ENCODE measurements at places on chromosomes 12 and 14. TPM values are rescaled to one million over a fixed set of nuclear protein-coding genes. Genes with fewer than 3 reads are reported as not detected.
A peak's percentile ranks its signal among the peaks of the same experiment; 100 is the strongest.

GRCh38 chr14:53368066-53368465 lies 214.9 kb upstream of the DDHD1 start:
- no peak for DNase-seq

DNA sequence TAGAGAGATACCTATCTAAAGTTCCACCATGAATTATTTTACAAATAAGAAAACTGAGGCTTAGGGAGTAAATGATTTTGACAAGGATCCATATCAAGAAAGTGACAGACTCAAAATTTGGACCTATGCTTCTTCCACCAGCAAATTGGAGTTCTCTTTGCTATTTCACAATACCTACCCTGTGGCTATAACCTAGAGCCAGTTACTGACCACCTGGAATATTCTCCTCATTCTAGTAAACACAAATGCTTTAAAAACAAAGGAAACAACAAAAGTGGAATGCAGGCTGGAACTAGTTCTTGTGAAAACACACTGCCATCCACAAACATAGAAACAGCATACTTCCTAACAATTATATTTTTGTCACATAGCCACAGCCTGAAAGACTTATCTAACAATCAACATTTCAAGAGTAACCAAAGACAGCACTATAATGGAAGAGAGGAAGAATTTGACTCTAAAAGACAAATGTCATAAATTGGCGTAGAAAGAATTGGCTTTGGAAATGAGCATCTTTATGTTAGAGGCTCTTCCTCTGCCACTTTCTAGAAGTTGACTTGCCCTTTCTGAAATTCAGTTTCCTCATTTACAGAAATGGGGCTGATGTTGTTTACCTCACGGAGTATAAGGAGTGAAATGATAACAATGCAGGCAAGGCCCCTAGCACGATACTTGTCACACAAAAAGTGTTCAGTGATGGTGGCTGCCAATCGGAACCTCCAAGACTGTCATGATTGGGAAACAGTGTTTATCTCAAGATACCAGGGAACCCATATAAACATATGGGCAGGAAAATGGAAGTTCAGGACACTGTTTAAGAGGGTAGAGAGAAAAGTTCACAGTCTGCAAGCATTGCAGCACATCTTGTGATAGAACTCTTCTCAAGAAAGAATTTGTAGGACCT lies 138.6 kb upstream of the LGR5 start:
- no peak for DNase-seq

YLPM1 gene
- 40.5 TPM for total RNA-seq

GRCh38 chr14:49623941-49624839 lies 3.6 kb downstream of the MGAT2 start:
- DNase-seq: peak; percentile 62

TGM1 gene
- 16.9 TPM for total RNA-seq

CD163L1 gene
- total RNA-seq: 3.5 TPM

- peak; percentile 78 for DNase-seq
Measured at GRCh38 chr14:74647678-74648461, 35.8 kb upstream of the LTBP2 start.

GRCh38 chr12:76863837-76864236 lies 15.0 kb downstream of the CSRP2 start:
- DNase-seq: no peak

GRCh38 chr12:15526033-15526432 lies 203.7 kb downstream of the PTPRO start:
- peak; percentile 72 for DNase-seq

DTX3 gene
- 1.7 TPM for total RNA-seq

INHBC gene
- not detected for total RNA-seq

DNA sequence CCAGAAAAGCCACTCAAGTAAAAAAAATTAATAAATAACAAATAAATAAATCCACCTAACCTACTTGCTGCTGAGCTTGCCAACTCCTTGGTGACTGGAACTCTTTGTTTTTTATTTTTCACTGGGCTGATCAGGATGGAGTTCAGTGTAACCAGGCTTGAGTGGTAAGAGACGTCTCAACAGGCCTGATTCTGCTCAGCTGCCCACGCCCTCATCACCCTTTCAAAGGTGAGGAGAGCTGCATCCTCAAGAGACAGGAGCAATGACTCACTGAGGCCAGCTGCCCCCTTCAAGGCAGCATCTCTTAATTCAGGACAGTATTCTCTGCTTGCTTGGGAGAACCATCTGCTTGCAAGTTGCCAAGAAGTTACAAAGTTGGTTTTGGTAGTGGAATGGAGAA lies 111.9 kb upstream of the CPM start:
- DNase-seq: no peak

NOVA1 gene
- total RNA-seq: not detected

WSCD2 gene
- total RNA-seq: not detected

GRCh38 chr12:53482626-53483168 lies 16.6 kb downstream of the MAP3K12 start:
- DNase-seq: no peak

- no peak for DNase-seq
Measured at GRCh38 chr14:102450206-102451063, 59.1 kb downstream of the ANKRD9 start.

IL23A gene
- 0.61 TPM for total RNA-seq

MARCHF9 gene
- total RNA-seq: 12.5 TPM

DNA sequence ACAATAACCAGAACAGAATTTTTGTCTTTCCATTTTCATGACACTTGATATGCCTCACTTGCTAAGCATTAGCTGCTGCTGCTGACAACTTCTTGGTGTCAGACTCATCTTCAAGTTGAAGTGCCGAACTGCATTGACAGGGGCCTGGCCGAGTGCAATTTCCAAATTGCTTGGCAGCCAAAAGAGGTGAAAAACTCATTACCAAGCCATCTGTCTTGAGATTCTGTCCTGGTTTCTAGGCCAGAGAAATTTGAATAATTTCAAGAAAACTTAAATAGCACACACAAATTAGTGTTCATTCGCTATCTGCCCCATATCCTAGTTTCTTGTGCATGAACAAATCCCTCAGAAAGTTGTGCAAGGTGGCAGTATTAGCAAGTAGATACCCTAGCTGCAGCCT lies 165.3 kb upstream of the RASSF8 start:
- no peak for DNase-seq

- no peak for DNase-seq
Measured at GRCh38 chr12:116739381-116739887, 1.3 kb downstream of the RNFT2 start.

C14orf132 gene
- total RNA-seq: not detected

DNA sequence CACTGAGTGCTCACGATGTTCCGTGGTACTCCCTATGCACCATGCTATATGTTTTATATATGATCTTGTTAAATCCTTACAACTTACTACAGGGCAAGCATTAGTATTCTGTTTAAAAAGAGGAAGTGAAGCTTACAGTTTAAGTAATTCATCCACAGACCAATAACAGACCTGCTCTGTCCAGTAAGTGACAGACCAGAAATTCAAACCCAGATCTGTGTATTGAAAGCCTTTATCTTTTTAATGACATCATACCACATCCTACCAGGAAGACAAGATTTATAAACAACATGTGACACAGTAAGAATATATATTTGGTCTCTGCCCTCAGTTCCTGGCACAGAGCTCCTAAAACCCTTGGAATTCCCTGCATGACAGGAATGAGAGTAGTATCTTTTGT lies 206.5 kb downstream of the STXBP6 start:
- no peak for DNase-seq

CARMIL3 gene
- total RNA-seq: 0.20 TPM

DNA sequence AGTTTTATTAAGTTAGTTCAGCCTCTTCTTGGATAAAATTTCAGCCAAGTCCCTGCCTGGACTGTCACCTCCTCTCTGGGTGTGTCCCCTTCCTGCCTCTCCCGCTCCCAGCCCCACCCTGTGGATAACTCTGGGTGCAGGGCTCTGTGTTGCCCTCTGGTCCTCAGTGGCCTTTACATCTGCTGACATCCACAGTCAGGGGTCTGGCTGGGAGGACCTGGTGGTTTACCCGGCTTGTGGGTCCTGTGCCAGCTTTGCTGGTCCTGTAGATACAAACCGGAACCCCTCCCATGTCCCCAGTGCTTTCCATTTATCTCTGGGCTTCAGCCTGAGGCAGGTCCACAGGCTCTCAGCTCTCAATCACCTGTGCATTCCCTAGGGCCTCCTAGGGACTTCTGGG lies 28.9 kb upstream of the PLEKHG3 start:
- no peak for DNase-seq

GRCh38 chr14:73027984-73028383 lies 1.1 kb upstream of the ZFYVE1 start:
- no peak for DNase-seq

DNA sequence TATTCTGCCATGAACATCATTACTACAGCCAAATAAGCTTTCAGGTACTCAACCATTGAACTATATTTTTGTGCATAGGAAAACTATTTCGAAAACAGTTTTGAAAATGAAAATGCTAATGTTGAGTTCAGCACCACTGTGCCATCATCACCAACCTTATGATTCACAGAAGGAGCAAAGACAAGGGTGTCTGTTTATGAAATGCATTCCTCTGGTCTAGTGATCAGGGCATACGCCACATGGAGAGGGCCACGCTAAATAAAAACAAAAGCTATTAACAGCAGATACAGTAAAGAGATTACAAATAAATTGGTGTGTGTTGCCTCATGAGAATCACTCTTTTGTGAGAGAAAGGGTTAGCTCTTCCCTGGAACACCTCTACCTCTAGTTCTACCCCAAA lies 43.2 kb upstream of the BMAL2 start:
- no peak for DNase-seq

- DNase-seq: no peak
Measured at GRCh38 chr14:74469548-74470518, 23.3 kb downstream of the NPC2 start.

SLC22A17 gene
- total RNA-seq: not detected

DNA sequence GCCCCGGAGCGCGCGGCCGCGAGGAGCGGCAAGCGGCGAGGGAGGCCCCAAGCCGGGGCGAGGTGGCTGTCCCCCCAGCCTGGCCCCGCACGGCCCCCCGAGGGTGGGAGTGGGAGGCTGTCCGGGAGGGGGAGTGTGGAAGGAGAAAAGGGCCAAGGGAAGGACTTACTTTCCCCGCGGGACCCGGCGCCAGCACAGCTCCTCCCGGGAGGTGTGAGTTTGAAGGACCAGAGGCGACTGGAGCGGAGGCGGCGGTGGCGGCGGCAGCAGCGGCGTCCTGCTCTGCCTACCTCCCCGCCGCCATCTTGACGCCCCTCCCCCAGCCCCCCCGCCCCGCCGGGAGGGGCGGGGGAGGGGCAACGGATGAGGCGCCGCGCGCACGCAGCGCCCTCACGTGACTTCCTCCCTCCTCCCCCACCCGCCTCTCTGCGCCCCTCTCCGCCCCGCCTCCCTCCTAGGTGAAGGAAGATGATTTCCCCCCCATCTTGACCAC lies at the start of gene SBNO1:
SBNO1 (minus strand) TSS at position 316 of the 493 bp plus-strand sequence. CDS start 14,406 bp downstream, outside the sequence.
- DNase-seq: peak; percentile 89

DNA sequence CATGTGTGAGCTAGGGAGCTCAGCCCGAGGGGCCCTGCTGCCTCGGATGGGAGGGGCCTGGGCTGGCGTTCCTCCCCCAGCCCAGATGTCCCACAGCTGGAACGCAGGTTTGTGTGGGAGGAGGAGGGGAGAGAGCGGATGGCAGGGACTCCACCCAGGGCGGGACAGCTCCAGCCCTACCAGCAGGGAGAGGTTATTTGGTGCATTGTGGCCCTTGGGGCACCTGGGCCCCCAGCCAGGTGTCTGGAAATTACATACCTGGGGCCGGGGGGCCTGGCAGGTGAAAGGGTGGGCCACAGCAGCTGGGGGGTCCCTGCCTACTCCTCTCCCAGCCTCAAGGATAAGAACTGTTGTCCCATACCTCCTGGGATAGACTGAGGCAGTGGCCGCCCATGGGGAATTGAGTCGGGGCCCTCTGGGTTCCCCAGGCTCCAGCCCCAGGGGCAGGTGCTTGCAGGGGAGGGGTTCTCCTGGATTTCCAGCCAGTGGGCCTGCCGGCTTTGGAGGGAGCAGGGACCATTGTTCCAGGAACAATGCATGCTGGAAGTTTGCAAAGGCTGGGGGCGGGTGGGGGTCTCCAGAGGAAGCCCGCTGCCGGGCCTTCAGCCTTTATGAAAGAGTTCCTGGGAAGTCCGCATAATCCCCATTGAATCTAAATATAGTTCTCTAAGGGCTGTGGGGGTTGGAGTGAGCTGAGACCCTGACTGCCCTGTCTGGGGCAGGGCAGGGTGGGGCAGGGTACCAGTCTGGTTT lies 1.2 kb downstream of the KIF26A start:
- no peak for DNase-seq

- DNase-seq: no peak
Measured at GRCh38 chr12:77946541-77947061, 115.9 kb downstream of the NAV3 start.

DNA sequence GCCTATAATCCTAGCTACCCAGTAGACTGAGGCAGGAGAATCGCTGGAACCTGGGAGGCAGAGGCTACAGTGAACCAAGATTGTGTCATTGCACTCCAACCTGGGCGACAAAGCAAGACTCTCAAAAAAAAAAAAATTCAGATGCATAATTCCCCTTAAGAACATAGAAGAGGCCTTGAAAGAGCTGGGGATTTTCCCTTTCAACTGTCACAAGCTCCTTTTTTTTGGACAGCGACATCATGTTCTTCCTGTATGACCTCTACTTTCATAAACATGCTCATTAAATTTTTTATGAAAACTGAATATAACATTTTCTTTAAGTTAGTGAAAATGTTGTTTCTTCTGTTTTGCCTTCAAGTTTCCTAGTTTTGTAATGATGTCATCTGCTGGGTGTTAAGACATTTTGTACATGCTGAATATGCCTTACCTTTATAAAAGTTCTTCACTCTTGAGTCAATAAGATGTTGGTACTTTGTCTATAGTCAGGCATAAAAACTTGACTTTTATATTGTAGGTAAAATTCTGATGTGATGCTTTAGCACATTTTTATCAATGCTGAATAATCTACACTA lies 76.0 kb downstream of the PTHLH start:
- DNase-seq: no peak

GRCh38 chr14:99718811-99719192 lies 34.7 kb downstream of the CYP46A1 start:
- DNase-seq: no peak

RD3L gene
- not detected for total RNA-seq

DNA sequence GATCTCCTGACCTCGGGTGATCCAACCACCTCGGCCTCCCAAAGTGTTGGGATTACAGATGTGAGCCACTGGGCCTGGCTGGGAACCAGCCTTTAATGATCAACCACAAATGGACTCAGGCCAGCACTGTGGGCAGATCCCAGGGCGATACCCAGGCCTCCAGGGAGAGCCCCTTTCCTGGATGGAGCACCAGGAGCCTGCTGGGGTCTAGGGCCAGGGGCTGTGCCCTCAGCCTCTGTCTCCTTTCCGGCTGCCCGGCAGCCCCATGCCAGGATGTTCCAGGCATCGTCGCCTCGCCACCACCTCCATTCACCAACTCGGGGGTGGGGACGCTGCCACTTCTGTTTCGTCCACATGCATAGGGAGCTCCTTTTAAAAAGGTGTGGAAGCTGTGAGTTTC lies 2.3 kb downstream of the ADGRD1 start:
- no peak for DNase-seq

GRCh38 chr12:100229876-100230275 lies 29.3 kb downstream of the ACTR6 start:
- peak; percentile 86 for DNase-seq

RHEBL1 gene
- 0.93 TPM for total RNA-seq

GPR135 gene
- total RNA-seq: 7.7 TPM

GRCh38 chr12:106855221-106855758 lies 80.8 kb downstream of the RIC8B start:
- DNase-seq: no peak

Data from MCF 10A (cell line).